ENCODE measurements at places on chromosomes 2 and 18.

DNA sequence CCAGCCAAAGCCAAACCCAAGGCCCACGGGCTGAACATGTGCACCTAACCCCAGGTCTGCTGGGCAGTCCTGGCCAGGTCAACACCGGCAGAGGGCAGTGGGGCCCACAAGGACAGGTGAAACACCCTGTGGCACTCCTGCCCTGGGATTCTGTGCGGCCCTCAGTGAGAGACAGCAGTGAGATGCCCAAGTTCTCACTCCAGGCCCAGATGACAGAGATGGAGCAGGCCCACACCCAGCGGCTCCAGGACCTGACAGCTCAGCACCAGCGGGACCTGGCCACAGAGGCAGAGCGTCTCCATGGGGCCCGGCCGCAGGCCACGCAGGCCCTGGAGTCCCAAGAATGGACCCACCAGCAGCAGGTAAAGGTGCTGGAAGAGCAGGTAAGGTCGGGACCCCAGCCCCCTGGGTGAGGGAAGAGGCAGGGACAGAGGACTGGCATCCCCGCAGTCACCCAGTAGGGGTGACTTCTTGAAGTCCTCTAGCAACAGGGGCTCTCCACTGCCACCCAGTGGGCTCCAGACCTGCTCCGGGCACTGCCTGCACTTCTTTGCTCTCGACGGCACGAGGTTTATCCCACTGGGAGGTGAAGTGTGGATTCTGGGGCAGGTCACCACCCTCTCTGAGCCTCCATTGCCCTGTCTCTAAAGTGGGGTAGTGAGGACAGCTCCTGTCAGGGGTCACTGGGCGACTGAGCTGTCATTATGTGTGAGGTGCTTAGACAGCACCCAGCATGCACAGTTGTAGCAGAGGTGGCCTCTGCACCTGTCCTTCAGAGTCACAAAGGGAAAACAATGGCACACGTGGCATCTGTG lies 8.8 kb upstream of the SNED1 start:
- DNase-seq, result no peak

DNA sequence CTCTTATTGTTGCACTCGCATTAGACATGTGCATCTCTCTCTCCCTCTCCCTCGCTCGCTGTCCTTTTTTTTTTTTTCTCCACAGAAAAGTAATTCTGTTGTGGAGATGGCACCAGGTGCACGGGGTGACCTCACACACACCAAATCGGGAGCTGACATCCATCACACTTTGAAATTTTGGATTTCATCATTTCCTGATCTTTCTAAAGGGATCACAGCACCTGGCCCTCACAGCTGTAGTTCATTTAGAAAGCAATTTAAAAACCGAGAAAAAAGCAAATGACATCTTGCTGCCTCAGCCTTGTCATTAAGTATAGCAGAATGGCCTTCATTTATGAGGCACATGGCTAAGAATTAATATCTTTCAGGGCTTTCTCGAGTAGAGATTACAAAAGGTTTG lies 717.2 kb downstream of the RNF144A start:
- no peak for DNase-seq

- no peak for DNase-seq
Measured at GRCh38 chr2:70574618-70575017, 21.0 kb upstream of the TGFA start.

GRCh38 chr18:5040476-5040875 lies 156.6 kb downstream of the AKAIN1 start:
- no peak for DNase-seq

DNA sequence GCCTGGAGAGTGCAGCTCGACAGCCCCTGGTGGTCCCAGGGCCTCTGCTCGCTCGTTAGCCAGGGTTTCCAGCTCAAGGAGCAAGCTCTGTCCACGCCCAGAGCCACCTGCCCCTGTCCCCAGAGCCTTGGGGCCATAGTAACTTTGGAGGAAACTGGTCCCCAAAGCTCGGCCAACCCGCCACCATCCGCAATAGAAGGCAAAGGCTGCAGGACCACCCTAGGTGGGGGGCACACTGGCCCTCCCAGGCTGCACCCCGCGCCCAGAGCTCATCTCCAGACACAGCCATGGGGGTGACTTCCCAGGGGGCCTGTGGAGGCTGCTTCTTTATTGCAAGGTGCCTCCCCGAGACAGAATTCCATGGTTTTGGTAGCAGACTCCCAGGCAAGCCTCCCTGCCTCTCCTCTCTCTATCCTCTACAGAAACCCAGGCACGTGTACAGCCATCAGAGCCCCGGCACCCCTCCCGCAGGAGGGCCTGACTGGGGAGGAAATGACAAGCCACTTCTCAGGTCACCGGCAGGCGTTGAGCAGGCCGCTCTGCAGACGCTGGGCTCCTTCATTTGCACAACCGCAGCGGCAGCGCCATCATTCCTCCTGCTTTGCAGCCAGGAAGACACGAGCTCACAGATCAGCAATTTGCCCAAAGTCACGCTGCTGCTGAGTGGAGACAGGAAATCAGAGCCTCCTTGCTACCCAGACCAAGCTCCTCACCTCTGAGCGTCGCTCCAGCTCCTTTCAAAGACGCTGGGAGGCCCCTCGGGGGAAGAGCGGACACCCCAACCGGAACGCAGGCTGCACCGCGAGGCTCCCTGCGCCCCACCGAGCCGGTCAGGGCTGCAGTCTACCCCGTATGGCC lies 80.2 kb downstream of the NDUFA10 start:
- DNase-seq, result no peak

GRCh38 chr18:23227726-23228070 lies 92.4 kb downstream of the CABLES1 start:
- no peak for DNase-seq

DNA sequence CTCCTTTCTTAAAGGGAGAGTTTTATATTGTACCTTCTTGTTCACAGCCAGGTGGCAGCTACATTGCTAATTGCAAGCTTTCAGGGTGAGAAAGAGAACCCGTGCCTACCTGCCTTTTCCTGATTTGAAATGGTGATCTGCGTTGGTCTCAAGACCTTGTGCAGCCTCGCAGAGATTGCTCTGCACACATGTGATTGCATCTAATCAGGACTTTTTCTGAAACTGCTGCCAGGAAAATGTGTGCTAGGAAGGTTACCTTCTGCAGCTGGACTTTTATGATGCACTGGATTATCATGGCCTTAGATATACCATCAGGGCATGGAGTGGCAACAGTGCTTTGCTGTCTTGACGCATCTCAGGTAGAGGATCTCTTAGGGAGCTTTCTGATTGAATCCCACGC lies 45.1 kb downstream of the AGAP1 start:
- DNase-seq, result no peak

GRCh38 chr2:113370478-113371091 lies 66.9 kb upstream of the ZNG1B start:
- peak; percentile 55 for DNase-seq

GRCh38 chr2:183179156-183179555 lies 54.9 kb downstream of the NUP35 start:
- DNase-seq, result no peak

GRCh38 chr2:192411755-192412154 lies 217.0 kb upstream of the TMEFF2 start:
- no peak for DNase-seq

- DNase-seq, result no peak
Measured at GRCh38 chr2:88077080-88077479, 9.5 kb downstream of the SMYD1 start.

GRCh38 chr18:69658103-69658502 lies 257.4 kb downstream of the DOK6 start:
- DNase-seq, result no peak

GRCh38 chr18:43620936-43621335 lies 343.6 kb upstream of the SYT4 start:
- no peak for DNase-seq

DNA sequence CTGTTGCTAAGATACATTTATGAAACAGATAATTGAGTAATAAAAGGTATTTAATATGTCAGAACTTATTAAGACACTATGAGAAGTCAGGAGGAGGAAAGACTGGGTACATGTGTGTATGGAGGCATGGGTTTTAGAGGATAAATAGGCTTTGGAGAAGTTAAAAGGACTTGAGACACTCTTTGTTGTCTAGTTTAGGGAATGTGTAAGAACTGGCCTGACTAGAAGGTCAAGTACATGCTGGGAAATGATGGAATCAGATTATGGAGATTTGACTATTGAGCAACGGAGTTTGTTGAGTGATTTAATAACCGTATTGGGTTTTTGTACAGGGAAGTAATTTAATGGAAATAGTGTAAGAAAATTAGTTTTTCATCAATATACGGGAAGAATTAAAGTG lies 28.2 kb upstream of the SPDYA start:
- DNase-seq, result no peak

- no peak for DNase-seq
Measured at GRCh38 chr2:150617351-150617978, 130.0 kb upstream of the RND3 start.

- no peak for DNase-seq
Measured at GRCh38 chr2:143217512-143218115, 88.4 kb downstream of the ARHGAP15 start.

- no peak for DNase-seq
Measured at GRCh38 chr2:6452702-6453481, 412.8 kb downstream of the CMPK2 start.

GRCh38 chr2:144703852-144704708 lies 184.2 kb upstream of the ZEB2 start:
- DNase-seq, result peak; percentile 40

- peak; percentile 15 for DNase-seq
Measured at GRCh38 chr2:71784734-71785511, 331.6 kb downstream of the DYSF start.

DNA sequence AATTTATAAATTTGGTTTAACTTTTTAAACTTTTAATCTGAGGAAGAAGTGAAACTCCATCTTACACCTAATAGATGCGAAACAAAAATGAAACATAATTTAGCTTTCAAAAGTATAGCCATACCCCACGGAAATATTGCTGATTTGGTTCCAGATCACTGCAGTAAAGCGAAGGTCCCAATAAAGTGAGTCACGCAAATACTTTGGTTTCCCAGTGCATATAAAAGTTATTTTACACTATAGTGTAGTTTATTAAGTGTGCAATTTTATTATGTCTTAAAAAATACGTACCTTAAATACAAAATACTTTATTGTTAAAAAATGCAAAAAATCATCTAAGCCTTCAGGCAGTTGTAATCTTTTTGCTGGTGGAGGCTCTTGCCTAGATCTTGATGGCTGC lies 55.1 kb downstream of the TWSG1 start:
- DNase-seq, result no peak

DNA sequence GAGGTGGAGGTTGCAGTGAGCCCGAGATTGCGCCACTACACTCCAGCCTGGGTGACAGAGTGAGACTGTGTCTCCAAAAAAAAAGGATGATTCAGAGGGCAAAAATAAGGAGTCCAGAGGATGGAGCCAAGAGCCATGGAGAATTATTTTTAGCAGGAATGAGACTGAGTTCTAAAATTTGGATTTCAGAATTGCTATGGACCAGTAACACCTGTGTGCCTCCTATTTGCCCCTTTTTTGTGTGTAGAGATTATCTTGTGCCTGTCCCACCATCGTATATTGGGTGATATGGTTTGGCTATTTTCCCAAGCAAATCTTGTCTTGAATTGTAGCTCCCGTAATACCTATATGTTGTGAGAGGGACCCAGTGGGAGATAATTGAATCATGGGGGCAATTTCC lies 16.4 kb upstream of the RGPD8 start:
- no peak for DNase-seq

GRCh38 chr2:162795312-162795711 lies 43.3 kb downstream of the KCNH7 start:
- DNase-seq, result no peak

- DNase-seq, result no peak
Measured at GRCh38 chr2:209145941-209146681, 277.7 kb upstream of the MAP2 start.

DNA sequence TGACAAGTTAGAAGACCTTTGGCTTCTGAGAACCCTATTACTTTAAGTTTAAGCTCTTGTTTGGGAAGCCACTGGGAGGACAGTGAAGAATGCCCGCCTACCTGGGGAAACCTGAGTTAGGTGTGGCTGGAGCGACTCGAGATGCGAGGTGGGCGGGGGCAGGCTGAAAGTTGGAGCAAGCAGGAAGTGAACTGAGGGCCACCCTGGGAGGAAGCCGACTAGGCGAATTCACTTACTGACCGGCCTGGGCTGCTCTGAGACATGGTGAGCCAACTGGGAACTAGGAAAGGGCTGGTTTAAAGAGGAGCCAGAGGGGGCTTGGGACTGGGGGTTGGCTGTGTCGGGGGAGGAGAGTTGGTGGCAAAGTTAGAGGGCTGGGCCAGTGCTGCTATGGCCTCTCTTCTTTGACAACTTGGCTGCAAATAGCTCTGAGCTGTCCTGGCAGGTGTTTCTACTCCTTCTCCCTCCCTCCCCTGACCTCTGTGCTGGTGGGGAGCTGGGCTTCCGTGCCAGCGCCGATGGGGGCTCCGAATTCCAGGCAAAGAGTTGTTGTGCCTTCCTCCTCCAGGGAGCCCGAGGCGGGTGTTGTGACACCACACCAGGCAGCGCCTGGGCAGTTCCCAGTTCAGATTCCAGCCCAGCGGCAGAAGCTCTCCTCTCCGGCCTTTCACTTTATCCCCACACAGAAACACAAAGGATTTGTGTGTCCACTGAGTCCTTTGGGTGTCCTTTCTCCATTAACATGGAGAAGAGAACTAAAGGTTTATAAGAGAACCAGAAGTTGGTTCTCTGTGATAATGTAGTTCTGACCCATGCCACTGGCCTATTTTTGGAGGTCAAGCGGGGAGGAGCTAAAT lies at the start of gene VAMP8:
Gene VAMP8, plus strand, starts transcription at position 201 of the 857 bp plus-strand sequence. Its CDS starts 61 bp downstream, at position 262.
- peak; percentile 62 for DNase-seq

GRCh38 chr2:107648781-107649404 lies 177.8 kb upstream of the RGPD4 start:
- no peak for DNase-seq

- no peak for DNase-seq
Measured at GRCh38 chr2:79210274-79210917, 50.8 kb upstream of the REG3A start.

DNA sequence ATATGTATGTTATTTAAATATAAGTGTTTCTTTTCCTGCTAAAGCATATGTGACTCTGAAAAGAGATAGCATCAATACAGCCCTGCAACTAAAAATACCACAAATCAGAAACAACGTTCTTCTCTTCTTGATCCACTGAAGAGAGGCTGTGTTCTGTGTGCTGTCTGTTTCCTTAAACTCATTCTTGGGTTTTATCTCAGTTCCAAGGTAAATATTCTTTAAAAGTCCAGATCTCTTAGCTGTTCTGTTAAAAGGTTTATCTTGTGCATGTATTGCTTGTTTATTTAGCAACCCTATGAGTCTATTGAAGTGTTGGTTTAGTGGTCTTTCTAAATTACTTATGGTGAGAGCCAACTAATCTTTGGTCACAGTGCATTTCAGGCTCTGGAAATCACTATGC lies 173.3 kb upstream of the NT5C1B start:
- DNase-seq, result no peak

GRCh38 chr2:68185541-68186164 lies 28.0 kb downstream of the PNO1 start:
- DNase-seq, result no peak

DNA sequence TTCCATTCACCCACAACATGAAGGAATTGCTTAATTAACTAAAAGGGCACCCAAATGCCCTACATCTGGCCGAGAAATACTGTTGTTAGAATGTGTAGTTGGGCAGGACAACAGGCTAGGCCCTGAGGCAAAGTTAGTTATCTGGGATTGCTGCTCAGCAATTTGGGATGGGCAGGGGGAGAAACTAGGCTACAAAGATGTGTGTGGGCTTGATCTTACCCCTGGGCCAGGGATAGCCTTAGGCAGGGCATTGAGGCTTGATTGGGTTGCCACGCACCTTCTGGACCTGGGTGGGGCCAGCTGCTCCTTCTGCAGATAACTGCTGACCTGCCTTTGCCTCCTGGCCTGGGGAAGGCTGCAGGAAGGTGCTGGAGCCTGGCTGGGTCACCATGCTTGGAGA lies 9.4 kb downstream of the IL18RAP start:
- no peak for DNase-seq

Data from keratinocyte (primary cell).